ENCODE measurements at places on chromosomes 3 and 15.

- peak; percentile 59 for DNase-seq
Observed at GRCh38 chr3:12994607-12995388, 78.4 kb downstream of the IQSEC1 start.

- peak; percentile 6 for DNase-seq
Observed at GRCh38 chr3:110314512-110315114, 757.0 kb upstream of the NECTIN3 start.

DNA sequence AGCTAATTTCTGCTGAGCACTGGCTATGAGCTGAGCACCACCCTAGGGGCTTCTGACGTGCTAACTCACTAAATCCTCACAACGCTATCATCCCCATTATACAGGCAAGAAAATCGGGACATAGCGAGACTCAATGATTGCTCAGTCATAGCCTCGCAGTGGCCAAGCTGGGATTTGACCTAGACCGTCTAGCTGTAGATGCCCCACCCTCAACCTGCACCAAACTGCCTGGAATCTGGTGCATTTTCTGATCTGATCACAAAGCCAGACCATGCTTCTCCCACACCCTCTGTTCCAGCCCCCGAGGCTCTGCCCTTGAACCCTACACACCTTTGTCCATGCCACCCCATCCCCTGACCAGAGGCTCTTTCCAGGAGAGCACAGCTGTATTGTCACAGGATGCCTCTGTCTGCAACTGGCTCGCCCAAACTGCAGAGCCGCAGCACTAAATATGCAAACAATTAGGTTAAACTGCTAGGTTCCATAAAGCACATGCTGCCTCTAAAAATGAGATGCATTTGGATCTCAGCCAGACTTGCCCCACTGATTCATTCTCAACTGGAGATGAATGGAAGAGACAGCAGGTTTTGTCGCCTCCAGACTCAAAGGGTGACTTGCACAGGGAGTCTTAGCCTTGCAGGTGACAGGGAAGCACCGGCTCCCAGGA lies 95.2 kb downstream of the NUP210 start:
- no peak for DNase-seq

DNA sequence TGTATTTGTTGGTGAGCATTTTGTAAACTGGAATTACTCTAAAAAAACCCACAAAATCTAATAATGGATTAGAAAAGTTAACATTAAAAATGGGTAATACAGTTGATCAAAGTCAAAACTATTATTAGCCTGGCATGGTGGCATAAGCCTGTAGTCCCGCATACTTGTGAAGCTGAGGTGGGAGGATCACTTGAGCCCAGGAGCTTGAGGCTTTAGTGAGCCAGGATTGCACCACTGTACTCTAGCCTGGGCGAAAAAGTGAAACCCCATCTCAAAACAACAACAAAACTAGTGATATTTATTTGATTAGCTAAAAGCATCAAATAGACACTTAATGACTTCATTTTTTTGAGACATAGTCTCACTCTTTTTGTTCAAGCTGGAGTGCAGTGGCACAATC lies 3.6 kb downstream of the SNX1 start:
- DNase-seq, result no peak

DNA sequence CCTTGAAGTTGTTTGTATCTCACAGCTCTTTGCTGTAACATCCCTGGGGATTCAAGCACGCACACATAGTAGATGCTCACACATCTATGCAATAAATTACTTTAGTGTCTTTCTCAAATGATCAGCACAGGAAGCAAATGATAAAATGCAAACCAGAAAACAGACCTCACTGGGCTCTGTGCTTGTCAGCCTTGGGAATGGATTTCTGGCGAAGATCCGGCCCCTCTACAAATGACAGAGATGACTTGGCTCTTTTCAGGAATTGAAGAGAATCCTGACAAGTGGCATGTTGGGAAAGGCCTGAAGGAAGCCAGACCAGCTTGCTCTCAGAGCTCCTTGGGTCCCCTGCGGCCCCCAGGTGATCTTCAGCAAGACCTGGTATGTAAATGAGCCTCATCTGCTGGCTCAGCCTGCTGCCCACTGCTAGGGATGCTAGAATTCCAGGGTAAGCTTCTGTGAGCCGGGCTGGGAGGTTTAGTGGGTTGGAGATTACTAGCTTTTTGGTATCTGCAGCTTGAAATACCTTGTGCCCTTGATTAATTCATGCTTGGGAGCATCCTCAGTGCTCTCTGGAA lies 54.1 kb downstream of the LPP start:
- no peak for DNase-seq

DNA sequence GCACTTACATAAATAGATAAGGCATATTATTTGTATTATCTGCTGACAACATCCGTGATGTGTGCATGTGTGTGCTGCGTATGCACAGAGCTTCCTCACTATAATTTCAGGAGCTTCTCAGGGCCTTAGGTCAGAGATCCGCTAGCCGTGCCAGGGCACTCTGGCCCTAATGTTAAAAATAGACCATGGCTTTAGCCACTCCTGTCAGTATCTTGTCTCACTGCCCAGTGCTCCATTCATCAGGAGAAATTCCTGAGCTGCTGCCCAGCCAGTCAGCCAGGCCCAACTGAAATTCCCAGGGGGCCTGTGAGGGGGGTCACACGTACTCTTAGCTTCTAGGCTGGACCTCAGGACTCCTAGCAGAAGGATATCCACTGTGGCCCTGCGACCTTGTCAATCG lies 70.0 kb upstream of the ABHD2 start:
- DNase-seq, result no peak

DNA sequence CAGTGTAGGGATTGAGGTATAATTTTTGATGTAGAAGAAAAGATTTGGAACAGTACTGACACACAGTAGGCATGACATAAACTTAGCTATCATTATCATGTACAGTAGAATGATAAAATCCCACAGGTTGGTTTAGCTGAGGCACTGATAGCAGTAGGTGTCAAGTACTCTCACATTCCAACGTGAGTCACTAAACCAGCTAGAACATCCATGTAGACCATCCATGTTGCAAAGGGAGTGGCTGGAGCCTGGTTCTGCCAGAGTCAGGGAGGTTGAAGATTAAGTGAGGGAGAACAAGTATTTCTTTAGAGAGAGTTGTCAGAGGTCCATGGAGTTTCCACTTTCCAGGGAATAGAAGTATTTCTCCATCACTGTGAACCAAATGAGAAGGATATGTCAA lies 157.2 kb upstream of the TMEM108 start:
- DNase-seq, result no peak

GRCh38 chr3:10983219-10983916 lies 9.2 kb upstream of the SLC6A1 start:
- DNase-seq, result no peak

GRCh38 chr3:4963669-4964570 lies 15.3 kb upstream of the BHLHE40 start:
- no peak for DNase-seq

DNA sequence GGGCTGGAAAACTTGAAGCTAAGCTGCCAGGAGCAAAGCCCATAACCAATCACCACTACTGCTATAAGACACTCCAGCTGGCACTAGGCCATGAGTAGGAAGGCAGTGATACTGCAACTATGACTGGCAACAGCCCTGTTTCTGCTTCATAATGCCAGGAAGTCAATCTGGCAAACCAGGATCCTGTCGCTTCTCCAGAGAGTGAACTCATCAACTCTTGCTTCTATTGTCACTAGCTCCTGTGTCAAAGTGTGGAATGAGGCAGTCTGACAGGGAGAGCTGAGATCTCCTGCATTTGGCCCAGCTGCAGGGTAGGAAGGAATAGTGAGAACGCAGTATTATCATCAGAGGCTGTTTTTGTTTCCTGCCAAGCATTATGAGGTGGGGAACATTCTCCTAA lies 105.3 kb downstream of the CTNNB1 start:
- peak; percentile 8 for DNase-seq

GRCh38 chr3:194306771-194307640 lies 44.1 kb downstream of the CPN2 start:
- DNase-seq, result no peak

GRCh38 chr15:96736384-96736783 lies 405.9 kb downstream of the NR2F2 start:
- no peak for DNase-seq

DNA sequence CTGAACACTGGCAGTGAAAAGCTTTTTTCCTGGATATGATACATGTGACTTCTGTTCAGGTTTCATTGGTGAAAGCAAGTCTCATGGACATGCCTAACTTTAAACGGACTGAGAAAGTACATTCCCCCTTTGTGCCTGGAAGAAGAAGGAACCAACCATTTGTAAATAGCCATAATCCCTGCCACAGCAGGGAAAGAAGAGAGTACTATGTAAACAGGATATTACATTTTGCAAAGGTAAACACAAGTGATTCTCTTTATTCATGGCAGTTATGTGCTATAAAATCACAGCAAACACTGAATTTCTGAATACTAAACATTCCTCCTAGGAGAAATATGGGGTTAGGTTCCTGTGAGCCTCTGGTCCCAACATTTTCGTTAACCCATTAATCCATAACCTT lies 46.8 kb downstream of the PRICKLE2 start:
- DNase-seq, result no peak

GRCh38 chr3:147404800-147405230 lies 1.5 kb downstream of the ZIC4 start:
- no peak for DNase-seq

GRCh38 chr3:25386686-25387255 lies 41.3 kb upstream of the RARB start:
- DNase-seq, result no peak

DNA sequence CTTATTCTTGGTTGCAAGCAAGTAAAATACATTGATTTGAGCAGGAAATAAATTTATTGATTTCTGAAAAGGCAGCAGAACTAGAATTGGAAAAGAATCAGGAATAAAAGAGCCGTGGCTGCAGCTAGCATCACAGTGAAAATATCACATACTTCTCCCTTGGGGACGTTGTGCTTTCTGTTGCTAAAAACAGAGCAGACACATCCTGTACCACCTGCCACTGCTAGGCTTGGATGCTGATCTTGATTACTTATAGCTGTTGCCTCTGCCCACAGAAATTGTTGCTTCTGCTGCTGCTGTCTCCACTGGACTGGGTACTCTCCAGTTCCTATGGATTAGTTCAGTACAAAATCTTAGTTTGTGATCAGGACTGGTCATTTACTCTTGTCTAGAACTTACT lies 283.8 kb downstream of the C3orf38 start:
- DNase-seq, result no peak

All from anterior cingulate cortex (tissue), 58 donors.